ENCODE measurements at places on chromosomes 4 and X.

DNA sequence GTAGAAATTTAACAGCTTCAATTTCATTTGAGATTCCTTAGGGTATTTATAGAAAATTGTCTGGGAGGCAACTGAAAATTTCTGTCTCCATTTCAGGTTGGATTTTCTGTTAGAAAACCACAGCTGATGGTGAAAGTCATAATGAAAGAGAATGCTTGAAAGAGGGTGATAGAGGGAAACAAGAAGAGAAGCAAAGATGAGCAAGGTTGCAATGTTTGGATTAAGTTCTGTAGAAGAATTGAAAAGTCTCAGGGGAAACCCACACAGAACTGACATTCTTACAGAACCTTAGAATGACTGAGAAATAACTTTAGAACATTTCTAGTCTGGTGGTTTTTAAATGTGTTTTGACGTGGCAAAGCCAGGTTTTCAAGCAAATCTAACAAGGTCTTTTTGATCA, 14.7 kb downstream of the GBA3 start:
- no peak for DNase-seq

DNA sequence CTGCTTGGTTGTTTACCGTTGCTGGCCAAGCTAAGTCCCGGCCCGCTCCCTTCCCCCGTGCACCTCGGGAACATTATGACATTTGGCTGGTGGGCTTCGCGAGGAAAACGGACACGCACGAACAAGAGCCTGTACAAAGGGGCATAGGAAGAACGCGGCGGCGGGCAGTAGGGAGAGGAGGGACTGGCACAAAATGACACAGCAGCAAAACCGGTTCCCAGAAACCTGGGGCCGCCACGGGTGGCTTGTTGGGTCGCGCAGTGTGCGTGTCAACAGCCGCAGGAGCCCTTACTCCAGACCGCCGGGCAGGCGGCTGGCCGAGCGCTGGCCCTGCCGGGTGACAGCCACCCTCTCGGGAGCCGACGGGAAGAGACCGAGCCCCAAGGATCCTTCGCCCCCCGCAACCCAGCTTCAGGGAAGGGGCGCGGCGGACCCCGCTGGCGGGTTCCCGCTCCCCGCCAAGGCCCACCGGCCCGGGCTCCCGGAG, 1.6 kb upstream of the LIN54 start:
- no peak for DNase-seq

DNA sequence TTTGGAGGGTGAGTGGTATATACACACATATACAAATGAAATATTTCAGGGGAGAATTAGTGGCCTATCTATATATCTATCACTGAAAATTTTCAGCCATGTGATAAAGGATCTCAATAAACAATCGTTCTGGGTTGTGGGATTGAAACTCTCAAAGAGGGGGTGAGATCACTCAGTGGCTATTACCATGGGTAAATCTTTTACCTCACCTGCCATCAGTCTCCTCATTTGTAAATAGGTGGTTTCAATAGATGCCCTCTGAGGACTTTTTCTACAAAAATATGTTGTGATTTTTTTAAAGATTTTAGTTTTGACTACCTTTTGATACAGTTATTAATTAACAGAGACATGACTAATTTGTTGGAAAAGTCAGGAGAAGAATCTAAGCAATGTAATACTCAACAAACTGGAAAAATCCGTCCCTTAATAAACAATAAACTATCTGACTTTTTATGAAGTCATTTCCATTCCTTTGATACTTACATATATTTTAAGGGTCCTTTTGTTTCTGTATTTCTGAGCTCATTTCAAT, 192.8 kb downstream of the MAD2L1 start:
- no peak for DNase-seq

GRCh38 chrX:33273535-33273934, 62.2 kb upstream of the DMD start:
- DNase-seq, result no peak

DNA sequence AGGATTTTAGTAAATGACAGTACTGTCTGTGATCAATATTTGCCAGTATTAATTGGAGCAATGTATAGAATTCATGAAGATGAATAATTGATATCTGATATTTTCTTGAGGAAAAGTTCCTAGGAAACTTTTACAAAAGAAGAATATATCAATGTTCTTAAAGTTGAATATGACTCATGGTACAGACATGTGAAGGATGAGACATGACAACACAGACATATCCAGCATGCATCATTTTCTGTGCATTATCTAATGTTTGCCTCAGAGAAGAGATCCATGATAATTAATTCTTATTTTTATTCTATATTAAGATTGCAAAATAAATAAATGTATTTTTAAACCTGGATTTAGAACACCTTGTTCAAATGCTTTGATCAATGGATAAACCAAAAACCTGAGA, 452.9 kb upstream of the EPHA5 start:
- no peak for DNase-seq
